ENCODE measurements at places on chromosomes 4 and X.

- no peak for DNase-seq
Measured at GRCh38 chr4:184154199-184154598, 63.5 kb downstream of the ENPP6 start.

GRCh38 chr4:139457318-139457717 lies 3.4 kb downstream of the RAB33B start:
- no peak for DNase-seq

DNA sequence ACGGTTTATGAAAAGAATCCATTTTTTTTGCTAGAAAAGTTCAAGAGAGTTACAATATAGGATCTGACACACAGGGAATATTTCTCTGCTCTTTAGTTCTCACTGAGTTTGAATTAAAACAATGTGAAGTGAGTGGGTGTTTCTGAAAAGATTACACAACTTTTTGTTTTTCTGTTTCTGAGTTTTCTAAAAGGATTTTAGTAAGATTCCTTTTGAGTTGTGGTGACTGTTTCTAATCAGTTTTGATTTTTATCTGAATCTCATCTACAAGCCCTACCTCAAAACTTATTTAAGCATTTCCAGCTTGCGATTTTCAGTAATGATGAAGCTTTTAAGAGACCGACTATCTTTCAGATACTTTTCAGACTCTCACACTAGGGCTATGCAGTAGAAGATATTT lies 141.7 kb downstream of the GPAT3 start:
- no peak for DNase-seq

DNA sequence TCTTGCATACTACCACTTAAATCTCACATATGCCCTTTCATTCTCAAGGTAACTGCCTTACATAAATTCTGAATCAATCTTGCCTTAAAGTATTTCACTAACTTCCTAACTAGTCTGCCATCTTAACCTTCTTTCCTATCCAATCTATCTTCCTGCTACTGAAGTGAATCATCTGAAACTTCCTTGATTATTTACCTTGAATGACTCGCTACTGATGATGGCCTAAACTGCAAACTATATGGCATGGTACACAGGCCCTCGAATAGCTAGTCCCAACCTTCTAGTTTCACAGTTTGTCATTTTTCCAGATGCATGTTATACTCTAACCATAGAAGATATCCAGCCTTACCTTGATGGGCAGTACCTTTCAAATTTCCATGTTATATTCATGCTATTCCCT lies 19.9 kb downstream of the PHKA1 start:
- DNase-seq, result no peak

- no peak for DNase-seq
Measured at GRCh38 chr4:40515398-40516293, 114.0 kb downstream of the RBM47 start.

DNA sequence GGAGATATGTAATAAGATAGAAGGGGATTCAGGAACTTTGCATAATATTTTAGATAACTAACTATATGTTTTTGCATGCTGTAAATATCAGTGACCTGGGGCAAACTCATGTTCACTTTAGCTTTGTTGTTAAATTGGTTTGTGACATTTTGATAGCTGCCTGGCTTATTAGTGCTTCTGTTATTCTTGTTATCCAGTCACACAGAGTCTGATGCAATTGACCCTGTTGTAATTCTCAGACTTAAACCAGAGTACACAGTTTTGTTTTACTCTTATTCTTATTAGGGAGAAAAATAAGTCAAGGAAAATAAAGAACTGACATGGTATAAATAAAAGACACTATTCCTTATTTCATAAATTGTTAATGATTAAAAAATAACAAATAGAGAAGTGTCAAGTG lies 516.7 kb upstream of the SLIT2 start:
- DNase-seq, result no peak

DNA sequence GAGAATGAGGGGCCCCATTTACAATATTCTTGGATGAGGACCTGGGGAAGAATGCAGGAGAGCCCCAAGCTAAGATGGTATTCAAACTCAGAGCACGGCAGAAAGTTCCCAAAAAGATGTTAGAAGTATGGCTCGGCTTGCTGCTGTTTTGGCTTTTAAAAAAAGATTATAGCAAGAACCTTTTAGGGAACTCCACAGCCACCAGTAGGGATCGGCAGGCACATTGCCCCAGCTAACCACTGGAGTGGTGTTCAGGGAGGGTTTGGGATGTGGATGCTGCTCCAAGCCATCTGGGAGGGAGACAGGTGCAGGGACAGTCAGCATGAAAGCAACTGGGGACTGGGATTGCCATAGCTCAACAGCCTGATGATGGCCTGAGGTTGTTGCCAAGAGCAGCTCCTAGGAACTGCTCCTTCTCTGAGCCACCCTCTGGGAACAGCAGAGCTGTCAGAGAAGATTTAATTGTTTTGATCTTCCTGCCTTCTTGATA lies 63.0 kb downstream of the SORBS2 start:
- DNase-seq, result no peak

DNA sequence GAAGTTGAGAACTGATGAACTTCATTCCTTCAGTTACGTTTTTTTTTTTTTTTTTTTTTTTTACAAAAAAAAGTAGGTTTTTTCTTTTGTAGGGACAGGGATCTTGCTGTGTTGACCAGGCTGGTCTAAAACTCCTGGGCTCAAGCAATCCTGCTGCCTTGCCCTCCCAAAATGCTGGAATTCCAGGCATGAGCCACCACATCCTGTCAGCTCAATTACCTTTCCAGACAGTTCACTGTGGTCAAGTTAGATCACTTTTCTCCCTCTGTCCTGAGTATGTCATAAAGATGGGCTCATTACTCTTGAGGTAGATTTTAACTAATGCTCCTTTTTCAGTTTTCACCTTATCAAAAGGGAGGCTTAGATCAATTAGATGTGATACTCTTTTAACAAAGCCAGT lies 10.8 kb upstream of the NR3C2 start:
- no peak for DNase-seq

DNA sequence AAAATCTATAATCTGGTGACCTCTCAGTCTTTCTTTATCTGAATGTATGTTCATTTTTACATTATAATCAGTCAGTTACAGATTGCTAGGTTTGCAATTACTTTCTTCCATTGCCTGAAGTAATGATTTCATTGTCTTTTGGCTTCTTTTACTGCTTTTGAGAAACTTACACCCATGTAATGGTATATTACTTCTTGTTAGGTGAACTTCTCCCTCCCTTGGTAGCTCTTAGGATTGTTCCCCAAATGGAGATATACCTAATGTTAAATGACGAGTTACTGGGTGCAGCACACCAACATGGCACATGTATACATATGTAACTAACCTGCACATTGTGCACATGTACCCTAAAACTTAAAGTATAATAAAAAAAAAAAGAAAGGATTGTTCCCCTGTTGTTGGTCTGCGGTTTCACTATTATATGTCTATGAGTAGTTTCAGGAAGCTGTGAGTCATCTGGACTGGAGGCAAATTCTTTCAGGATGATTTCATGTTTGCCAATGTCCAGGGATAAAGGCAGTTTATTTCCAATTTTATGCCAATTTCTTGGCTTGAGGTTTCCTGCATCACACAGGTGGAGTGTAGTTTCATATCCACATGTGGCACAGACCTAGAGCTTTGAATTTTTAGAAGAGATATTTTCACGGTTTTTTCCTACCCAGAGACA lies 21.8 kb downstream of the SPANXC start:
- no peak for DNase-seq

DNA sequence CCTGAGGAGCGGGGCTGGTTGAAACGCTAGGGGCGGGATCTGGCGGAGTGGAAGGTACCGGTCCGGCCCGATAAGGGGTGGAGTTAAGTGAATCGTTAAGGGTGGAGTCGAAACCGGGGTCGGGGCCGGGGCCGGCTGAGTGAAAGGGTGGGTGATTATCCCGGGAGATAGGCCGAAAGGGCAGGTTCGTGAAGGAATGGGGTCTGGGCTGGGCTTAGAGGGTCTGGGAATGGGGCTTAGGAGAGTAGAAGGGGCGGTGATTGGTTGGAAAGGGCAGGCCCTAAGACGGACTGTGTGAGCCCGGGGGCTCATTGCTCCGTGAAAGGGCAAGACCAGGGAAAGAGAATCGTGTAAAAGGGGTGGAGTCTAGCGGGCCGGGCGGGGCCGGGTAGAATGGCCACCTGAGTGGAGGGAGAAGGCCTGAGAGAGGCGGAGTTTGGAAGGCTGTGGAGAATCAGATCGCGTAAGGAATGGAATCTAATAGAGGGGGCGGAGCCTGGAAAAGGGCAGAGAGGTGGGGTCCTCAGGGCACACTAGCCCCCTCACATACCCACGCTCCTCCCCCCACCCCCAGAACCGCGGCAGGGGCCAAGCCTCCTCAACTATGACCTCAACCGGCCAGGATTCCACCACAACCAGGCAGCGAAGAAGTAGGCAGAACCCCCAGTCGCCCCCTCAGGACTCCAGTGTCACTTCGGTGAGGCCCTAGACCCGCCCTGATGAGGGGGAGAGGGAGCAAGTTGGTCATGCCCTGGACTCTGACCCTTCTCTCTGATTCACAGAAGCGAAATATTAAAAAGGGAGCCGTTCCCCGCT lies 430 bp downstream of the HDAC6 start:
- peak; percentile 44 for DNase-seq

GRCh38 chrX:1466232-1466661 lies 13.5 kb upstream of the ASMTL start:
- DNase-seq, result no peak

- DNase-seq, result no peak
Measured at GRCh38 chrX:132610536-132610935, 121.7 kb upstream of the MBNL3 start.

- no peak for DNase-seq
Measured at GRCh38 chr4:80142394-80143306, 54.7 kb upstream of the PRDM8 start.

- DNase-seq, result no peak
Measured at GRCh38 chrX:12906046-12906761, at the start of gene TLR8. TLR8 (plus strand) TSS chrX:12906620; CDS start chrX:12906707, 87 bp downstream.

GRCh38 chrX:22037911-22038537 lies 5.9 kb downstream of the PHEX start:
- DNase-seq, result no peak

- DNase-seq, result no peak
Measured at GRCh38 chr4:23332313-23332712, 557.5 kb downstream of the PPARGC1A start.
